ENCODE measurements at places on chromosomes 16 and 17.
A peak's percentile ranks its signal among the peaks of the same experiment; 100 is the strongest.

DNA sequence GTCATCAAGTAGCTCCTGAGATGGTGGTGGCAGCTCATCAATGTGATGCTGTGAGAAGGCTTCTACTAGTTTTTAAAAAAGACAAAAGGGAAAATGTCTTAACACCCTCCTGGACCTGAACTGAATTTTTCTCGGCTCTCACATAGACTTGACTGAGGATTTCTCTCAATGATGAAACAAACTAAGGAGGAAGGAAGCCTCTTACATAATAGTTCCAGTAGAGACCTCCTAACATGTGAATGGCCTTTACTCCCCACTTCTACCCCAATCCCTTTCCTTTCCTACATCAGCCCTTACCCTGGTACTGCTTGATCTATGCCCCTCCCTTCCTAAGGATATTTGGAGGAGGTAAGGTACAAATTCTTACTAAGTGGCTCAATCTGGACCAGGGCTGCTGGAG, 54.8 kb upstream of the MTMR4 start:
- DNase-seq: no peak

DNA sequence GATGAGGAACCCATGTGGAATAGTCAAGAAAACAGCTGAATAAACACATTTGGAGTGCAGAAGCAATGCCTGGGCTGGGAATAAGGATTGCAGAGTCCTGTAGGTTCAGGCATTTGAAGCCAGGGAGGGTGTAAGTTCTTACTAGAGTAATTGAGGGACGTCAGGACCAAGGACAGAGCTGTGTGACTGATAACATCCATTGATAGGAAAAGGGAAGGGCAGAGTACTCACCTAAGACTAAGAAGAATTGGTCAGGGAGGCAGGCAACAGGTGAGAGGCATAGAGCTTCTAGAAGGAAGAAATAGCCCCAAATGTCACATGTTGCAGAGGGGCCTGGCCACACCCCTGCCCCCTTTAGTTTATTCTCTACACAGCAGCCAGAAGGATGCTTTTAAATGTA, 79.8 kb upstream of the TMEM132E start:
- no peak for DNase-seq

DNA sequence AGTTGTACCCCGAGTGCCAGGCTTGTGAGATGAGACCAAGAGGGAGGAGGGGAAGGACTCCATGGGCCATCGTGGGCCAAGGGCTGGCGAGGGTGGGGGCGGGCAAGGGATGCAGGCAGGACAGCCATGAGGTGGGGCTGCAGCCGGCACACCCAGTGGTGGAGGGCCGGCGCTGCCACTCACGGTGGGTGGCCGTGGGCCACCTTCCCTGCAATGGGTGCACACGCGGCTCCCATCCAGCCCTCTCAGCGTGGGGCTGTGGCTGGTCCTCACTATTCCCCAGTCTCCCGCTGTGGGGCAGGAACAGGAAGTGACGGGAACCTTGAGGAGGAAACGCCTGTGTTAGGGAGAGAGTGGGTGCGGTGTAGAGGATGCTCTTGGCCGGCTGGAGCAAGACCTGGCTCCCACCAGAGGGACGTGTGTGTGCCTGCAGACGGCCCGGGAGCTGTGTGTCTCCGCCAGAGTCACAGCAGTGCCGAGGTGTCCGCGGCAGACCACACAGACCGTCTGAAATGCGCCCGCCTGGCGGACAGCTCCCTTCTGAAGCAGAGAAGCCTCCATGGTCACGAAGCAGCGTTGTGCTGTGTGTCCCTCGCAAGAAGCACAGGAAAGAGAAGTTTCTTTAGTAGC, 23.6 kb downstream of the CIBAR2 start:
- no peak for DNase-seq

DNA sequence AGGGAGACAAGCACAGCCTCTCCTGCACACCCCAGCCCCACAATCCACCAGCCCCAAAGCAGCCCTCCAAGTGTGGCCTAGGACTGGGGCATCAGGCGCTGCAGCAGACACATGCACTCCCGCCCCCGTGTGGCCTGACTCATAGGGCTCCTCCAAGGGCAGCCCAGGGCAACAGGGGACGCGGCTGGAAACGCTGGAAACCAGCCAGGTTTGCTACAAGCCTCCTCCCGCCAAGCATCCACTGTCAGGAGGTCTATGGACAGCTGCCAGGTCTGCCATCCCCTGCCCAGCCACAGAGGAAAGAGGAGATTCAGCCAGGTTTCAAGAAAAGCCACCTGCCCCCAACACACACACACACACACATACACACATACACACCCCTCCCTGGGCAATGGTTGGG, 25.8 kb downstream of the SRCIN1 start:
- peak; percentile 93 for DNase-seq

DNA sequence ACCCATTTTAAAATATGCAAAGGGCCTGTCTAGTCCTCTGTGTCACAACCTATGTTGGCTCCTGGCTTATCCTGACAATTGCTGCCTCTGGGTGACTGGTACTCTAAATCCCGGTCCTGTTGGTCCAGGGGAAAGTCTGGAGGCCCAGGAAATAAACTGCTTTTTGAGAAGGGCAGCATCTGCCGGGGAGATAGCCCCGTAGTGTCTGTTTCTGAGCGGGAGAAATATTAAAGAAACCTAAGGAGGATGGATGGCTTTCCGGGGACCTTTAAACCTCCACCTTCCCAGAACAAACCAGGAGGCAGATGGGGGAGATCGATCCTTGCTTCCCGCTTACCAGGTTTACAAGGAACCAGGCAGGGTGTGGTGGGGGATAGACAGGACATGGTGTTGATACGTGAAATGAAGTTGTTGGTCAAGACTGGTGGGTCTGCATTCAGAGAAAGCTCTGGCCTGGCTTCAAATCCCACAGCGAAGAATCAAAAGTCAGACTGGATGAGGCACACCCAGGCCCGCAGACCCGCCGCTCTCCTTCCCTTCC, 3.8 kb downstream of the HOXB2 start:
- DNase-seq: no peak

DNA sequence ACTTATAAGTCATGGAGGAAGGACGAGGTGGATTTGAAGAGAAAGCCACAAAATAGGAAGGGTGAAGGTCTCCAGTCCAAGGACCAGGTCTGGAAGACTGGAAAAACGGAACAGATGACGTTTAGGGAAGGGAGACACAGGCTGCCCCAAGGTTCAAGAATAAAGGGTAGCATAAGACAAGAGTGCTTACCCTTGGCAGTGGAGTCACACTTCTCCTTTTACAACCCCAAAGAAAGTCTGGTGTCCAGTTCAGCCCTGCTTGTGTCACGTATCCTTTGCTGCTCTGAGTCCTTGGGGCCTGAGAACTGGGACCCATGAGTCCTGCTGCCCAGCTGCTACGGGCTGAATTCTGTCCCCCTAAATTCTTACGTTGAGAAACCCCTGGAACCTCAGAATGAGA, 13.0 kb upstream of the GGA2 start:
- no peak for DNase-seq

DNA sequence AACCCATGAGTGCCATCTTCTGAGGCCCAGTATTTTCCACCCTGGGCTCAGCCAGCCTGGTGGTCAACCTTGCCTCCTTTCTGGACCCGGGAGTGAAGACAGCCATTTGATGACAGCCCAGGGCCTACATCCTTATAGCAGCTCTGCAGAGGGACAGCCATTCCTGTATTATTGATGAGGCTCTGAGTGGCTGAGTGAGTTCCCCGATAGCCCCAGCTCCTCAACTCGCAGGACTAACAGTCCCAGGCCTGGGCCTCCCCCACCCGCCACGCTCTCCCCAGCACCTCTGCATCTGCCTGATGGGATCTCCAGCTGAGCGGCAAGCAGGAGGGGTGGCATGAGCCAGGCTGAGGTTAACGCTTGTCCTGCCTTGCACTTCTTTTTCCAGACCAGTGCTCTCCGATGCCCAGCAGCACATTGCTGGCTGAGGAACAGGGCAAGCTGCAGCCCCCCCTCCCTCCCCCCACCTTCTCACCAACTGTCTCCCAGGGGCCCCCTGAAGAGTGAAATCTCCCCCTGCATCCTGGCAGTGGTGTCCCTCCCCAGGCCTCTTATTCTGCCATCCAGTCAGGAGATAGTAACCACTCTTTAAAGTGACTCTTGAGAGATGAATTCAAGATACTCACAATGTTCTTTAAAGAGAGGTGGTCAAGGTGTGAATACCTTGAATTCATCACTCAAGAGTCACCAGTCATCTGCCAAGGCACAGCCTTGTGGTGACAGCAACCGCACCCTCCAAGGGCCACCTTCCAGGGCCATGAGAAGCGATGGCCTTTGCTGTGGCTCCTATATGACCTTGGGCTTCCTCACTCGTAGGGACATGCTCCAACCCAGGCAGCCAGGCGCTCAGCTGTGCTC, 23.5 kb downstream of the CACNG5 start:
- DNase-seq: no peak

GRCh38 chr17:80695979-80696378, 151.3 kb downstream of the RPTOR start:
- no peak for DNase-seq

DNA sequence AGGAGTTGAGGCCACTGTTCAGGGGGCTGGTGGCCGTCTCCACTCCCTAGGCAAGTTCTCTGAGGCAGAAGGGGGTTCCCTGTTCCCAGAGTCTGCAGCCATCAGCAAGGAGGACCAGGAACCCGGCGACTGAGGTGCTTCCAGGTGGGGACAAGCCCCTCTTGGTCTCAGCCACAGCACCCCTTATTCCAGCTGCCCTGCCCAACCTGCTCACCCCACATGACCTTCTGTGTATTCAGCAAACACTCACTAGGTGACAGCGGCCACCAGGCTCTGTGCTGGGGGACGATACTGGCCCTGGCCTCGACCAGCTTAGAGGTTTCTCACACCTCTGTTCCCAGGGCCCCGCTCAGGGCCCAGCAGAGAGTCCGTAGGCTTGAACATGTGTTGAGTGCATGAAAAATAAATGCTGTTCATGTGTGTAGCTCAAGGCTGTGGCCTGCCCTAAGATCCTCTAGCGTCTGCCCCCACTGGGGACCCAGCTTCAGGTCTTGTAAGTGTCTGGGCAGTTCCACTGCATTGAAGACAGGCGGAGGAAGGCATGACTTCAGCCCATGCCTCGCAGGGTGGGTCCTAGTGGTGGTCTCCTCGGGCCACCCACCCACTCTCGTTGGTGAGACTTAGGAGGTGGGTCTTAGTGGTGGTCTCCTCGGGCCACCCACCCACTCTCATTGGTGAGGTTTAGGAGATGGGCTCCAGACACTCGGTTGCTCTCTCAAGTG, 44.2 kb downstream of the NT5M start:
- DNase-seq: no peak

- no peak for DNase-seq
Measured at GRCh38 chr16:64390102-64390501, 731.8 kb downstream of the CDH11 start.

GRCh38 chr17:7987112-7987893, 15.1 kb upstream of the GUCY2D start:
- no peak for DNase-seq

DNA sequence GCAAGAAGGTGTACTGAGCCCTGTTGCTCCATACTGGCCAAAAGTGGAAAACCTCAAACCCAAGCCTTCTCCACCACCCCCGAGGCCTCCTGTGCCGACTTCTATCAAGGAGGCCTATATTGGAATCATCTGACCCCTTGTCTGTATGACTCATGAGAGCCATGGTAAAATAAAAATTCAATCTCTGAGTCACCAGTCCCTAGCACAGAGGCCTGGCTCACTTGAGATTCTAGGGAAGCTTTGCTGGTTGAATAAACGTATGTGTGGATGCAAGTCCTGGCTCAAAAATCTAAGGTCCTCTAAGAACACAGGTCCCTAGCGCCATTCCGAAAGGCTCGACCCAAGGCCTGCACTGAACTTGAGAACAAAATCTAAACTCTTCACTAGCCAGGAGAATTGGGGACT, 15.0 kb downstream of the NSMCE1 start:
- no peak for DNase-seq

GRCh38 chr16:78645657-78646056, 546.2 kb downstream of the WWOX start:
- DNase-seq: no peak

DNA sequence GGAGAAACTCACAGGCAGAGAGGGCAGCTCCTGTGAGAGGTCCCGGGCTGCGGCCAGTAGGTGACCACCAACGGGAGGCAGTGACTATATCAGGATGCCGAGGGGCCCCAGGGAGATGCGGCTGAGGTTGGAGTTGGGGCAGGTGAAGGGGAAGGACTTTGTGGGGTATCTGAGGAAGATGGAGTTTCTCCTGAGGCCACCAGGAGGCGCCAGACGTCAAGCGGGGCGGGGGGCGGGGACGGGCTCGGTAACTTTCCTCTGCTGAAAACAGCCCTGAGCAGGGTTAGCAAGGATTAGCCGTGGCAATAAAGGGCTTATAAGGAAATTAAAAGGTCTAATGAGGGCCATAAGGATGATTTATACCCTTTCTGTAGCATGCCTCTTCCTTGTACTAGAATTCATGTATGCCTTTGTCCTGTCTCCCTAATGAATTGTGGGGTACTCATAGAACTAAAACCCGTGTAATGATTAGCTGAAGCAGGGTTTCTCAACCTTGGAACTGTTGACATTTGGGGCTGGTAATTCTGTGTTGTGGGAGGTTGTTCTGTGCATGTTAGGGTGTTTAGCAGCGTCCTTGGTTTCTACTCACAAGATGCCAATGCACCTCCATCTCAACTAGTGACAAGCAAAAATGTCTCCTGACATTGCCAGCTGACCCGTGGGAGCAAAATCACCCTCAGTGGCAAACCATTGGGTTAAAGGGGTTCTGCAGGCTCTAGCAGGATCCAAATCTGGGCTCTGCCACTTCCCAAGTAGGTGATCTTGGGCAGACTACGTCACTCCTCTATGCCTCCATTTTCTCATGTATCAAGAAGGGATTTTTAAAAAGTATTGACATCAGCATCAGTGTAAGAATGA, 74.8 kb upstream of the GRIN2A start:
- DNase-seq: peak; percentile 96

- DNase-seq: no peak
Measured at GRCh38 chr16:17002565-17002964, 468.2 kb downstream of the XYLT1 start.

GRCh38 chr17:65198653-65199382, 61.6 kb downstream of the RGS9 start:
- peak; percentile 80 for DNase-seq

GRCh38 chr17:68972119-68972704, 17.0 kb upstream of the ABCA8 start:
- peak; percentile 58 for DNase-seq

DNA sequence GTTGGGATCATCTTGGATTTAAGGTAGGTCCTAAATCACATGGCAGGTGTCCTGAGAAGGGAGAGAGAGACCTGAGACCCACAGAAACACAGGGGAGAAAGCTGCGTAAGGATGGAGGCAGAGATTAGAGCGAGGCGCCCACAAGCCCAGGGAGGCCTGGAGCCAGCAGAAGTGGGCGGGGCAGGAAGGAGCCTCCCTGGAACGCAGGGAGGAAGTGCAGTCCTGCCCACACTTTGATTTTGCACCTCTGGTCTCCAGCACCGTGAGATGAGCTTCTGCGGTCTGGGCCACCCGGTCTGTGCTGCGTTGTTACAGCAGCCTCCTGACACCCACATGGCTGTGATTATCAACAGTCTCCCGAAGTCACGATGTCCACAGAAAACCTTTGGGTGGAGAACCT, 6.4 kb downstream of the DNASE1L2 start:
- DNase-seq: peak; percentile 36

DNA sequence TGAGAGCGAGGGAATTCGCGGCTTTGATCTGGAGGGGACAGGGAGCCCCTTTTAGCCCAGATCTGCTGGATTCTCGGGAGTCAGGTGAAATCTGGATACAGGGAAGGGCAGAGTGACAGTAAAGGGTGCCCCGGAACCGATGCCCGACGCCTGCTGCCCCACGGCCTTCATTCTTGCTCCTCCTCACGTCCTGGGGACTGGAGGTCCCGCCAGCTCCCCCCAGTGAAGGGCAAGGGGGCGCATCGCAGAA, 596 bp downstream of the OR1F1 start:
- DNase-seq: no peak

GRCh38 chr16:78249056-78249455, 149.6 kb downstream of the WWOX start:
- peak; percentile 62 for DNase-seq
